ENCODE measurements at places on chromosomes 3 and 15. TPM values are rescaled to one million over a fixed set of nuclear protein-coding genes. Genes with fewer than 3 reads are reported as not detected.

DNA sequence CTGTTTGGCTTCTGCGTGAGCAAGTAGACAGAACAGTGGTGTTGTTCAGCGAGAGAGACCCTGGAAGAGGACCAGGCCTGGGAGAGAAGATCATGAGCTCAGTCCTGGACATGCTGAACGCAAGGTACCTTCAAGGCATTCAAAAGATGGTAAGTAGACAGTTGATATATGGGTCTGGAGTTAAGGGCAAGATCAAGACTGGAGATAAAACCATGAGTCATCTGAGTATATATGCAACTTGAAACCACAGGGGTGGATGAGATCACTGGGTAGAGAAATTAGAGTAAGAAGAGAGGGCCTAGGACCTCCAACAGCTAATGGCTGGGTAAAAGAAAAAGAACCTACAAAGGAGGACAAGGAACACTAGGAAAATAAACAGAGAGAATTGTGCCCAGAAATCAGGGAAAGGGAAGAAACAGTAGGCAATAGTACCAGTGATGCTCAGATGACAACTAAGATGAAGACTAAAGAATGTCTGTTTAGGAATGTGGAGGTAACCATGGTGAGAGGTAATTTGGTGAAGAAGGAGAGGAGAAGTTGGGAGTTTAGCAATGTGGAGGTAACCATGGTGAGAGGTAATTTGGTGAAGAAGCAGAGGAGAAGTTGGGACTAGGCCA is 343.2 kb upstream of the ADAMTS9 start:
- no peaks in the 10 kb centered on the region for H3K36me3 ChIP-seq
- no peak overlapping the region for H3K4me3 ChIP-seq
- no peaks in the 10 kb centered on the region for H3K4me1 ChIP-seq

Gene IGSF10
- not detected for total RNA-seq

GRCh38 chr3:72439321-72440183 is 408.7 kb downstream of the SHQ1 start:
- peaks cover 71% of the 10 kb centered on the region for H3K36me3 ChIP-seq
- H3K4me3 ChIP-seq, result no peak overlapping the region
- H3K27ac ChIP-seq, result no peak overlapping the region
- peaks cover 82% of the 10 kb centered on the region for H3K4me1 ChIP-seq
- DNase-seq, result no peak
- no peaks in the 10 kb centered on the region for H3K27me3 ChIP-seq

GRCh38 chr3:32126305-32127015 is 20.0 kb downstream of the GPD1L start:
- H3K27ac ChIP-seq, result no peak overlapping the region
- H3K36me3 ChIP-seq, result peaks cover 13% of the 10 kb centered on the region
- H3K4me3 ChIP-seq, result no peak overlapping the region
- peaks cover 6% of the 10 kb centered on the region for H3K4me1 ChIP-seq

GRCh38 chr3:26636096-26636727 is 13.6 kb downstream of the LRRC3B start:
- H3K36me3 ChIP-seq, result no peaks in the 10 kb centered on the region
- no peaks in the 10 kb centered on the region for H3K4me1 ChIP-seq
- DNase-seq, result no peak
- H3K27ac ChIP-seq, result no peak overlapping the region
- H3K27me3 ChIP-seq, result no peaks in the 10 kb centered on the region

GRCh38 chr3:42673082-42673481 is 12.3 kb upstream of the KLHL40 start:
- H3K36me3 ChIP-seq, result no peaks in the 10 kb centered on the region
- H3K4me1 ChIP-seq, result no peaks in the 10 kb centered on the region
- peak; percentile 0 for DNase-seq
- H3K27ac ChIP-seq, result no peak overlapping the region
- peaks cover 2% of the 10 kb centered on the region for H3K27me3 ChIP-seq
- H3K4me3 ChIP-seq, result no peak overlapping the region

- H3K4me3 ChIP-seq, result no peak overlapping the region
- DNase-seq, result no peak
- peaks cover 25% of the 10 kb centered on the region for H3K36me3 ChIP-seq
- no peaks in the 10 kb centered on the region for H3K27me3 ChIP-seq
- peaks cover 20% of the 10 kb centered on the region for H3K4me1 ChIP-seq
These were observed 56.6 kb upstream of the CHST2 start for GRCh38 chr3:143063018-143063417.

- H3K27me3 ChIP-seq, result no peaks in the 10 kb centered on the region
- H3K4me1 ChIP-seq, result no peaks in the 10 kb centered on the region
- H3K4me3 ChIP-seq, result no peak overlapping the region
- H3K36me3 ChIP-seq, result no peaks in the 10 kb centered on the region
These were observed 134.2 kb downstream of the OTOL1 start for GRCh38 chr3:161630794-161631193.
